AG10803 (cell line): ENCODE measurements at places on chromosomes 12 and 14.
A peak's percentile ranks its signal among the peaks of the same experiment; 100 is the strongest.

GRCh38 chr12:82912406-82912805 lies 225.7 kb downstream of the TMTC2 start:
- DNase-seq: peak; percentile 22

DNA sequence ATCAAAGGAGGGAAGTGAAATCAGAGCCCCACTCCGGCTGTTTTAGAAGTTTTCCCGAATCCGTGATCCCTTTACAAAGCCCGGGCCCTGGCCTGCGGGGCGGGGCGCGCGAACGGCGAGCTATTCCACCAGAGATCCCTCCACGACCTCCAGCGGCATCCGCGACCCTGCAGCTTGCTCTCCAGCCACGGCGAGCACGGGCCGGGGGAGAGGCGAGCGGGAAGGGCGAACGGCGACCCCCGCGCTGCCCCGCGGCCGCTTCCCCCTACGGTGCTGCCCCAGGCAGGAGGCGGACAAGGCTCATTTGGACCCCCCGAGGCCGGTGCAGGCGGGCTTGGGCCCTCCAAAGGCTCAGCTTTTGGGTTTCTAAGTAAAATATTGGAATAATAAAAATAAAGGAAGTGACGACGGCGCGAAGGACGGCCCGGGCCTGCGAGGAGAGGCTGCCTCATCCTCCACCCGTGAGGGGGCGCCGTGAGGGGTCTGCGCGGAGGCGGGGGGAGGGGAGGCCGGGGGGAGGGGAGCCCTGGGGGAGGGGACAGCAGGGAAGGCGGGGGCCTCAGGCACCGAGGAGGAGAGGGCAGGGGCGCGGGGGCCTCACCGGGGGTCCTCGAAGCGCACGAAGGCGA lies 613 bp downstream of the SRSF9 start:
- DNase-seq: peak; percentile 13

- DNase-seq: peak; percentile 16
Observed at GRCh38 chr14:96762650-96763049, 34.5 kb upstream of the VRK1 start.

- no peak for DNase-seq
Observed at GRCh38 chr12:120367233-120367923, 1.6 kb downstream of the MSI1 start.

DNA sequence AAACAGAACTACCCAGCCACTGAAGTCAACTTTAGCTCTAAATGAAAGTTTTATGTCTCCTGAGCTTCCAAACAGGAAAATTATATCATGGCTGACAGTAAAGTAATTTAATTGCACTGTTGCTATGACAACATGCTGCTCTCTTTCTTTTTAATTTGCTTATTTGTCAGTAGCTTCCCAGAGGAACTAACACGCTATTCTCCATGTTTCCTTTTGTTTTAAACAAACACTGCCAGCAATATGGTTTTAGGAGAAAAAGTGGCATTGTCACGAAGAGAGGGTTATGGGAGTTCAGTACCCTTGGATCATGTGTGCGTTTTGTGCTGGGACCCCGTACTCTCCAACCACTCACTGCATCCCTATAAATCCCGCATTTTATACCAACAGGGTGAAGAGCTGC lies 1.9 kb downstream of the FOXN3 start:
- no peak for DNase-seq

- DNase-seq: peak; percentile 65
Observed at GRCh38 chr12:29796823-29797263, 13.1 kb upstream of the TMTC1 start.
